ENCODE measurements at places on chromosomes 7 and 10.

GRCh38 chr7:106023369-106024322 is 60.6 kb downstream of the CDHR3 start:
- DNase-seq, result no peak

- no peak for DNase-seq
Measured at GRCh38 chr7:67683628-67684027, 687.0 kb downstream of the TYW1 start.

DNA sequence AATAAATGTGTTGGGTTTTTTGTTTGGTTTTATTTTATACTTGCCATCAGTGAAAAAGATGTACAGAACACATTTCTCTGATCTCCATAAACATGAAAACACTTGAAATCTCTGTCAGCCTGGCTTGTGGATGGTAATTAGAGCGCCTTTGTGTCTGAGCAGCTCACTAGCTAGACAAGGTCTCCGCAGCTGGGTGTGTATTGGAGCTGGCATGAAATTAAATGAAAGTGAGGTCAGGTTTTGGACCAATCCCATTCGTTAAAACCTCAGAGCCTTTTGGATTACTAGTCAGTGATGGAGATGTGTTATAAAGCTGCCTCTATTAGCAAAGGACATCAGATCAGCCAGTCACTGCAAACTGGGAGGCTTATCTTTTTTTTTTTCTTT is 2.7 kb downstream of the FRAT1 start:
- DNase-seq, result no peak

DNA sequence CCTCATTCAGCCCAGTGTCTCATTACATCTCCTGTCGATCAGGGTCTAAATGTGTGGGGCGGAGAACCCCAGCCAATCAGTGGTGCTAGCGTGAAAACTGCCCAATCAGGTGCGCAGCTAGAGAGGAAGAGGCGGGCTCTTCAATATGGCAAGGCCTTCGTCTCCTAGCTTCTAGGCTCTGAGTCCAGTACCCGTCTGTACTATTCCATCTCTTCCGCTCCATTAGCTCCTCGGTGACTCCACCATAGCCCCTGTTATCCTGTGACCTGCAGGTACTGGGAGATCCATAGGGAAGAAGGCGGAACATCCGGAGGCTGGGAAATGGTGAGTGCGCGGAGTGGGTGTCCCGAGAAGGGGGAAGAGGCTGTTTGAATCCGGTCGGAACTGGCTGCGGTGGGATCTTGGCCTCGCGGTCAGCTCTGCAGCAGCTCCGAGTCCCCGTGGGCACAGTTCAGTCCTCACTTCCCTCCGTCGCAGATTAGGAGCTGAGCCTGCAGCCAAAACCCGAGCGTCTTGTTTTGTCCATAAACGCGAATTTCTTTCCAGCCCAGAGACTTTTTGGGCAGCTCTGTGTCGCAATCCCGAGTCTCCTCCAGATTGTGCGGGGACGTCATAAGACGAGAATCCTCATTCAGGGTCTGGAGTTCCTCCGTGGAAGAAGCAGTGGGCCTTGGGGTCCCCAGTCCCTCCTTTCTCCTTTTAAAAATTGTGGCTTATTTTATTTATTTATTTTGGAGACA is at the start of gene ZNF727:
Gene ZNF727, plus strand, starts transcription at position 134 of the 740 bp plus-strand sequence. Its CDS starts 188 bp downstream, at position 322.
- DNase-seq, result no peak

GRCh38 chr7:3206771-3207191 is 94.3 kb upstream of the SDK1 start:
- DNase-seq, result no peak

- DNase-seq, result no peak
Measured at GRCh38 chr7:93636276-93636675, 61.8 kb upstream of the CALCR start.

GRCh38 chr7:32892521-32893206 is 1.1 kb upstream of the KBTBD2 start:
- no peak for DNase-seq

GRCh38 chr10:93383562-93383981 is 98.6 kb downstream of the MYOF start:
- DNase-seq, result no peak

GRCh38 chr10:124496620-124497019 is 35.0 kb downstream of the LHPP start:
- no peak for DNase-seq

DNA sequence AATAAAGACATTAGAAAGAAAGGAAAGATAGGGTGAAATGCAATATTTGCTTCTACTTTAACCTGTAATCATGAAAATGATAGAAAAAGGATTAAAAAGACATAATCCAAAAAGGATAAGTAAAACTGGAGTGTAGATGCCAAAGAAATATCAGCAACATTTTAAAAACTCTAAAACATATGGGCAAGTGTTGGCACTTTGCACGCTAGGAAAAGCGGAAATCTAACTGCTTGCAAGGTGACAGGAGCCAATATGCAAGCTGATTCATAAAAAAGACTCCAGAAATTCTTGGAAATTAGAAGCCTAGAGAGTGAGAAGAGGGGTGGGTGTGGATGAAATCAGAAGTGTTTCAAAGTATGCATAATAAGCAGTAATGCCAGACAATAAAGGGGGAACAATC is 161.1 kb downstream of the SEMA3E start:
- DNase-seq, result no peak

DNA sequence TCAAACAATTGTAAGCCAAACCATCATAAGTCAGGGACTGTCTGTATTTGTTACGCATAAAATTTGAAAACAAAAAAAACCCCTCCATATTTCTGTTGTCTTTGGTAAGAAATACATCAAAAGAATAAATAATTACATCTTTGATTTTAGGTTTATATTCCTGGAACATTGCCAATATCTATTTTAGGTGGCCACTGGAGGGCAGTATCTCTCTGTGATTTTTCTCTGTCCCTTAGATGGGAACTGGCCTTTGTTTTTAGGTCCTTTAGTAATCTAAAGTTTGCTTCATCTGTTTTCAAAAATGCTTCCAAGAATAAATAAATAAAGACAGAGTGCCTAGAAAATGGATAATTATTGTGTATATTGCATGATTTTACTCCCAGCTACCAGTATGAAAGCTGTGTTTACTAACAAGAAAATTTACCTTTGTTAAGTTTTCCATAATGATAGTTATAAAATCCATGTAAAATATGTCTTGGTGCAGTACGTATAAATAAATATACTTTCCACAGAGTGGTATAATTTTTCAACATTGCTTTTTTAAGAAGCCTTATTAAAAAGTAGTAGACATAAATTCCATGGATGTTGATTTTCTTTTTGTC is 64.2 kb downstream of the PHYHIPL start:
- no peak for DNase-seq

GRCh38 chr7:36283181-36283580 is 106.5 kb upstream of the ANLN start:
- DNase-seq, result no peak

GRCh38 chr10:78150756-78151155 is 117.1 kb downstream of the RPS24 start:
- DNase-seq, result no peak

DNA sequence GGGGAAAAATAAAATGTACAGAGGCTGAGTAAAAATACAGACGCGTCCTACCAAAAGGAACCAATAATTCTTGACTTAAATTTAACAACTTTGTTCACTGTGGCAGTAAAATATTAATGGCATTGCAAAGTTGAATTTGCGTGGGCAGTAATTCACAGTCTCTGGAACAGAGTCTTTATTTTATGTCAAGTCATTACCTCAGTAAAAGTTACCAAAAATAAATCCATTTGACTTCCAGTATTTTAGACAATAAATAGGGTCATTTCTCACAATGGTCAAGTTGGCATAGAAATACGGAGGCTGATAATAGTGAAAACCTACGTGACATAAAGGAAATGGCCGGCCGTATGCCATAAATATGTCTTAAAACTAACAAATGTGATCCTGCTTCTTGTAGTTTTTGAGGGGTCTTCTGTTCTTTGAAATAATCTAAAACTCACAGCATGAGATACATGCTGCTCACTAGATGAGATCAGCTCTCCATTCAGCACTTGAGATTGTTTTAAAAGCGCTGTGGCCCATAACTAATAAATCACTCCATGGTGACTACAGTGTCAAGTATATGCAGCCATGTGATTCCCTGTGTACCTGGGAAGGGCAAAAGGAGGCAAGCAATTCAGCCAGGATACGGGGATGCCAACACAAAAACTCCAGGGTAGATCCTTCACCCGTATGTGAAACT is 75.3 kb downstream of the DOCK4 start:
- no peak for DNase-seq

DNA sequence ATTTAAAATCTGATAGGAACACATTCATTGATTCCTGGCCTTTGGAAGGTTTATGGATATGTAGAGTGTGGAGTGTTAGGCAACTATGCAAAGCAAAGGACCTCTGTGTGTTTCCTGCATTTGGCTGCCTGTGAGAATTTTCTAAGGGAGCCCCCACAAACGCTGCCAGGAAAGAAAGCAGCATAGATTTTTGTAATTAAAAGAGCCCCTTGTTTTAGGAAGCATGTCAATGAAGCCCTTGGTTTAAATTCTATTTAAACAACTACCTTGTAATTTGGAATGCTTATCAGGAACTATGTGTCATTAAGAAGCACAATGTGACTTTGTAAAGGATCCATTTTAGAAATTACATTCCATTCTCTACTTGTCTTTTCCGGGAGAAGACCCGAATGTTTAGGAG is 742.5 kb downstream of the NXPH1 start:
- no peak for DNase-seq

DNA sequence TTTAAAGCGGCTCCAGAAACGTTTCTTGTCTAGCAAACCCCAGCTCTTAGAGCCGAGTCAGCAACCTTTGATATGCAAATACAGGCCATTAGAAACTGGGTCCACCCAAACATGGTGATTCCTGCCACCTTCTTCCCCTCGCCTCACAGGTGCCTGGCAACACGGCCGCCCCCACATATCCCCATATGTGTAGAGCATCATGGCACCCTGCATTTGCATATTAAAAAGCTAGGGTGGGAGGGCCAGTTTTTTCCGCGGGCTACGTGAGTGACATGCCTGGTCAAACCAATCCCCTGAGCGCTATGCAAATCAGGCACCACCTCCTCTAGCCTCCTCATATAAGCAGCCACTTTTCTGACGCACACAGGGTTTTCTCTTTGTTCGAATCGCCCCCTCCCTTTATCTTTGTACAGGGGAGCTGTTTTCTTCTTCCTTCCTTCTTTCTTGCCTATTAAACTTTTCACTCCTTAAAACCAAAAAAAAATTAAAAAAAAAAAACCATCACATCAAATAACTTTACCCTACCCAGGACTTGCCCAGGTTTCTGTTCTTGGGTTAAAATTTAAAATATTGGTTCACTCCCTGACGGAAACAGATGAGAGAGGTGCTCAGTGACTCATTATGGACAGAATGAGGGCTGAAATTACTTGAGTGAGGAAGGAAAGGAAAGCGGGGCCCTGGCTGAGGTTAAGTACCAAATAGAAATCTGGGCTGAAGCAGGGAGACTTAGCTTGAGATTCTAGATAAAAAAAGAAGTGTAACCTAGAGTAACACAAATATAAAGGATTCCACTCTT is 59.8 kb downstream of the COA1 start:
- no peak for DNase-seq

- DNase-seq, result no peak
Measured at GRCh38 chr7:87156709-87157108, 4.5 kb downstream of the DMTF1 start.

GRCh38 chr7:40623863-40624262 is 489.1 kb downstream of the SUGCT start:
- DNase-seq, result no peak

DNA sequence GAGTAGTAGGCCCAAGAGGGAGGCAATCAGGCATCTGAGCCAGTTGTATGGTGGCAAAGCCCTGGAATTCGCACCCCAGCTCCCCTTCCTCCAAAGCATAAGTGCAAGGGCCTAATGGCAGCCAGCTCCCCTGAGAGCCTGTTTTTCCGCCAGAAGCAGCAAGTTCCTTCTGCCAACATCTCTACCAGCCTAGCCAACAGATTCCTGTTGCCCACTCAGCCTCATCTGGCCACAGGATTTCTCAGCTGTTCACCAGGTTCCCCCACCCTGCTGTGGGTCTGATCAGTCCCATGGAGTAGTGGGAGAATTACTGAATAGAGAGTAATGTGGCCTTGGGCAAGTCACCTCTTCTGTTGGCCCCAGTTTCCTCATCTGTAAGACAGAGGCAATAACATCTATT is 186.2 kb upstream of the PDE1C start:
- DNase-seq, result no peak

GRCh38 chr10:62691336-62691735 is 113.2 kb upstream of the ADO start:
- DNase-seq, result no peak

DNA sequence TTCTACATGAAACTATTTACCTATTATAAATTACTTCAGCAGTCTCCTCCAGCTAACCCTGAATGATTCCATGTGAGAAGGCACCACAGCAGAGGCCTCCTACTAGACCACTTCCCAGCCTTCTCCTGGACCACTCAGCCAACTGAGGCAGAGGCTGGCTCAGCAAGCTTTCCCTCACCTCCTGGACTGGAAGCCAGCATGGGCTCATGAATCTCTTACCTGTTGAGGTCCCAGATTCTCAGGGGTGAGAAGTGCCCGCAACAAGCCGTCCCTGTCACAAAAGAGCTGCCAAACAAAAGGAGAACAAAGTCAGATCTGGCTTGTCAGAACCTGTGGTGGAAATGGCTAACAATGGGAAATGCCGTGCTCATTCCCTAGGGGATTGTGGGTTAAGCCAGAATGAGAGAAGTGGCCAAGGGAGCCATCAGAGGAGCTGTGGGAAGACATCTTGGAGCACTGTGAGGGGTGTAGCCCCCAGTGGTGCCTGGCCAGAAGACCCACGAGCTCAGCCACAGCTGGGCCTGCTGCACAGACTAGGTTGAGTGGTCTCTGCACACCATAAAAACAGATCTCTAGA is 36.5 kb downstream of the DPCD start:
- DNase-seq, result no peak

All from HuH-7 (cell line).